NCI-H1417 (cell line): ENCODE measurements at places on chromosomes 6 and 20.

- no peak for DNase-seq
Measured at GRCh38 chr20:19971116-19971515, 46.0 kb upstream of the NAA20 start.

DNA sequence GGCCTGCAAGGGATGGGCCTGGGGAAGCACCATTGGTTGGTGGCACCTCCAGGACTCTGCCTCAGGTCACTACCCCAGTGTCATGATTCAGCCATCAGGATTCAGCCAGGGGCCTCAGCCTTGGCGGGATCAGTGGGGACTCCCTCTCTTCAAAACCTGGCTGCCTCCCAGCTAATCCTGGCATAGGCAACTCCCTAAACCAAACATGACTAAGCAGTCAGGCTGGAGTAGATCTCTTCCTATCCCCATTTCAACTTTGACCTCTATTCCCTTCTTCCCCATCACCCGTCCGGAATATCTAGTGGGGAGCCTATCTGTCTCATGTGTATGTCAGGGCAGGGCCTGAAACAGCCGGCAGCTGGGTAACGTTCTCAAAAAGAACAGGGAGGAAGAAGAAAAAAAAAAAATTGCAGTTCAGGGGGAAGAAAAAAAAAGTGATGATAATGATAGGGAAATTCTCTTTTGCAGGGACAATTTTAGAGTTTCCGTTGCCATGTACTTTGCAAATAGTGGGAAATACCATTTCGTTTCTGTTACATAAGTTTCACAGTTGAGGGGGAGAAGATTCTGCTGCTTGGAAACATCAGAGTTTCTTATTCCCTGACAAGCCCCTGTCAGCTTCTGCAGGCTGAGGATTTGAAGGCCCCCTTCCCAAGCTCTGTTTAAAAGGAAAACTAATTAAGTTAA lies 4.1 kb upstream of the PREX1 start:
- DNase-seq: no peak

GRCh38 chr6:52962701-52963100 lies 32.4 kb downstream of the GSTA4 start:
- DNase-seq: no peak

GRCh38 chr6:139834232-139834631 lies 459.8 kb upstream of the CITED2 start:
- no peak for DNase-seq

DNA sequence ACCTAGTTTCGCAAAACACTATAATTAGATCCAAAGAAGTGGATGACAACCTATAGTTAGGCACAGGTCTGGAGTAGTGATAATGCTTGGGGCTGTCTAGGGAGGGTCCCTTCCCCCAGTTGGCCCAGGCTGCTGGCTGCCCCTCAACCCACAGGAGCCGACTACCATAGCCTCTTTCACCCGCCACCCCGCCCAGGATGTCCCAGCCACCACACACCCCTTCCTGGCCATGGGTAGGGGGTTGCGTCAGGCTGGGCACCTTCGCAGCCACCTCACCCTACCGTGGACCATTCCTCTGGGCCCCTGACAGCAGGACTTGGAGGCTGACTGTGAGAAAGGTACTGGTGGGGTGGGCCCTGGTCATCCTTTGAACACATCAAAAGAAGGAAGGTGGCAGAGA lies 8.5 kb downstream of the TFEB start:
- DNase-seq: peak; percentile 18

GRCh38 chr6:168270274-168271172 lies 49.1 kb downstream of the DACT2 start:
- no peak for DNase-seq

DNA sequence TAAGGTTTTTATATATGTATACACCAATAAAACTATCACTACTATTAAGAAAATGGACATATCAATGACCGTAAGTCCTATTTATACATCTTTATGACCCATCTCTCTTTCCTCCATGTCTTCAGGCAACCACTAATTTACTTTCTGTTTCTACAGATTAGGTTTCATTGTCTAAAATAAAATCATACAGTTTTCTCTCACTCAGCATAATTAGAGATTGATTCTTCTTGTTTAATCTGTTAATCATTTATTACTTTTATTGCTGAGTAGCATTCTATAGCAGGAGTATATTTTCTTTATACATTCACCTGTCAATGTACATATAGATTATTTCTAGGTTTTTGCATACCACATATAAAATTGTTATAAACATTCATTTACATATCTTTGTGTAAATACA lies 388.0 kb downstream of the RFPL4B start:
- no peak for DNase-seq

GRCh38 chr20:54139188-54139587 lies 34.6 kb downstream of the CYP24A1 start:
- DNase-seq: no peak

- DNase-seq: peak; percentile 81
Measured at GRCh38 chr20:62066339-62066982, 780 bp upstream of the TAF4 start.

- peak; percentile 80 for DNase-seq
Measured at GRCh38 chr6:27795697-27796494, 116.3 kb downstream of the OR2B2 start.

- DNase-seq: no peak
Measured at GRCh38 chr6:142207265-142207877, 60.3 kb downstream of the VTA1 start.

DNA sequence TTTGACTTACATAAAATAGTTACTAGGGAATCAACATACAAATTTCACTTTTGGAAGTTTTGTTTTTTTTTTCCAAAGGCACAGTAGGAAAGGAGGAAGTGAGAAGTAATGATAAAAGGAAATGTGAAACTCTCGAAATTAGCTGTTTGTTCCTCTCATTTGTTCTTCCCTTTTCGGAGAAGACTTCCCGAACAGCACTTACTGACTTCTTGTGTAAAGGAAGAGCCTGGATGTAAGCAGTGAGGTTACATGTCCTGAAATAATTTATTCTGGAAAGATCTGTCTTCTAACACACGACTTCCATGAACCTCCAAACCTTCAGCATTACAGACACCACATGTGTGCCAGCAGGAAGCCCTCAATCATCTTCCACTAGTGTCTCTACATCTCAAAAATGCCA lies 59.1 kb downstream of the KIF16B start:
- DNase-seq: no peak

DNA sequence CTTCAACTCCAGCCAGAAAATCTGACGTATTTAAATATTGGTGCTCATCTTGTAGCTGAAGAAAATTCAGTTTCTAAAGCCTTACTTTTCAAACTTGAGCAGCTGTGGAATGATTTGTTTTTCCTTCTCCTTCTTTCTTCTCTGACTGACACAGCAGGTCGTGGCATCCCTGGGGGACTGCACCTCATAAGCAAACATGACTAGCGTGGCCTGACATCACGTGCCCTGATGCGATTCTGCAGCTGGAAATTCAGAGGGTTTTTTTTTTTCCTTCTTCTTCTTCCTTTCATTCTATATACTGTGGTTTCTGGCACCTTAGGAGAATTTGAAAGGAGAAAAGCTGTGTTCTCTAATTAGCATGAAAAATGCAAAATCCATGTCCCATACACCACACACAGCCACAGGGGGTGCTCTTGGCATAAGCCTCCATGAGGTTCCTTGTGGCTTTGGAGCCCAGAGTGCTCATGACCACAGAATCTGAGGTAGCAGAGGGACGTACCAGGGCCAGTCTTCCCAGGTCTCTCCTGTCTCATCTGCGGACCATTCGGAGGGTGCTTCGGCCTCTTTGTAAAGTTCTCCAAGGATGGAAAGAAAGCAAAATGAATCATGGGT lies 258.5 kb upstream of the CDH4 start:
- peak; percentile 41 for DNase-seq

DNA sequence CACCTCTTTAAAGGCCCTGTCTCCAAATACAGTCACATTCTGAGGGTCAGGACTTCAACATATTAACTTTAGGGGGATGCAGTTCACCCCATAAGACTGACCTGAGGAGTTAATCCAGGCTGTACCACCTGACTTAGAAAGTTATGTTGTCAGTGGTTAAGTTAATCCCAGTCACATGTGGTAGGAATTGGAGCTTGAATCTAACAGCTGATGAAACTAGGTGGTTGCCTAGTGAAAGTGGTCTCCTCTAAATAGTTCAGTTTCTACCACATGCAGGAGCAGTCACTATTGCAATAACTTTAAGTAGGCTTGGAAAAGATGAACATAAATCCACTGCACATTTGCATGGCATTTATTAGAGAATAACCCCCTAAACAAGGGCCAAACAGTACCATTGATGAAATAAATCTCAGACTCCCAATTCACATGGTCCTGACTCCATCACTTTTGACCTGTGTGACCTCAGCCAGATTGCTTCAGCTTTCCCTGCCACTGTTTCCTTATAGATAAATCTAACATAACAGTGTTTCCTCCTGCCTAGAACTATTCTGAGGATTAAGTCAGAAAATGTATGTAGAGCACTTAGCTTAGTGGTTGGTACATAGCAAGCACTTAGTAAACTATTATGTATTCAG lies 20.1 kb downstream of the SAMD5 start:
- DNase-seq: no peak

DNA sequence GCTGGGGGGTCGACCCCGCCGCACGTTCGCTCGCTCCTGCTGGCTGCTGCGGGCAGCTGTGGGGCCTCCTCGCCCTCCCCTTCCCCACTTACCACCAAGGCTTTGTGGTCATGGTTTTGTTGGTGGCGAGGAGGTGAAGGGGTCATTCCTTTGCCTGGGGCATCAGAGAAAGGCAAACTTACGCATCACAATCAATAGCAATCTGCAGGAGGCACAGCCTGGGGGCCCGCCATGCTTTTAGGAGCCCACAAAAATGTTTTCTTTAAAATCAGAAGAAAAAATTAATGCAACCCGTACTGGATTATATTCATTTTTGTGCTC lies 137.0 kb downstream of the IMPG1 start:
- DNase-seq: no peak

GRCh38 chr6:167401525-167402194 lies 76.8 kb downstream of the TTLL2 start:
- peak; percentile 75 for DNase-seq

GRCh38 chr6:38476141-38476540 lies 163.6 kb downstream of the BTBD9 start:
- DNase-seq: no peak

- DNase-seq: peak; percentile 56
Measured at GRCh38 chr6:13378669-13379590, 50.6 kb upstream of the TBC1D7 start.

DNA sequence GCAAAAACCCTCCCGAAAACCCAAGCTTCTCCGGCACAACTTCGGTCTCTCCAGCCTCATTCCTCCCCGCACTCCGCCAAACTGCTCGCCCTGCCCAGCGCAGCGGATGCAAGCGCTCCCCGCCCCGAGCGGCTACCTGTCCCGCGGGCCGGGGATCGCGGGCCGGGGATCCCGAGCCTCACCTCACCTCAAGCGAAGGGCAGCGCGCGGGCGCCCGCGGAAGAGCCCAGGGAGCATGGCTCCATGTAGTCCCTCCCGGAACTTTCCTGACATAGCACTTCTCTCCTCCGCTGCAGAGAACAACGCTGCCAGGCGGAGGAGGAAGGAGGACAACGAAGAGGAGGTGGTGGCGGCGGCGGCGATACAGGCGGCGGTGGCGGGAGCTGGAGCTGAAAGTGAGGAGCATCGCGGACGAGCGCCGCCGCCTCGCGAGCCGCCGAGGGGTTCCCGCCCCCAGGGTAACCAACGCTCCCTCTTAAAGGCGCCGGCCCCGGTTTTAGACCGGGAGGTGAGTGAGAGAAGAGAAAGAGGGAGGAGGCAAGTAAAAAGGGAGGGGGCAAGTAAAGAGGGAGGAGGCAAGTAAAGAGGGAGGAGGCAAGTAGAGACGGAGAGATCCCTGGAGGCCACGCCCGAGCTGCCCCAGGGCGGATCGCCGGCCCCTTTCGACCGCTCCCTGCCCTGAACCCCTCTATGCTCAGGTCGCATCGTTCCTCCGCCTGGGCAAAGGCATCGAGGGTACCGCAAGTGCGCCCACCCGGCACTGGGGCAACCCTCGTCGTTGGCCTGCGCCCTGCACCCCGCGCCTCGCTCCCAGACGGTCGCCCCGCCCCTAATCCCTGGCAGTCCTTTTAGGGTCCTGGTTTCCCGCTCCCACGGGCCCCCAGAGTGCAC lies at the start of gene GPR63:
GPR63 (minus strand) TSS at position 397 of the 891 bp plus-strand sequence. CDS start 37,746 bp downstream, outside the sequence.
- peak; percentile 66 for DNase-seq

DNA sequence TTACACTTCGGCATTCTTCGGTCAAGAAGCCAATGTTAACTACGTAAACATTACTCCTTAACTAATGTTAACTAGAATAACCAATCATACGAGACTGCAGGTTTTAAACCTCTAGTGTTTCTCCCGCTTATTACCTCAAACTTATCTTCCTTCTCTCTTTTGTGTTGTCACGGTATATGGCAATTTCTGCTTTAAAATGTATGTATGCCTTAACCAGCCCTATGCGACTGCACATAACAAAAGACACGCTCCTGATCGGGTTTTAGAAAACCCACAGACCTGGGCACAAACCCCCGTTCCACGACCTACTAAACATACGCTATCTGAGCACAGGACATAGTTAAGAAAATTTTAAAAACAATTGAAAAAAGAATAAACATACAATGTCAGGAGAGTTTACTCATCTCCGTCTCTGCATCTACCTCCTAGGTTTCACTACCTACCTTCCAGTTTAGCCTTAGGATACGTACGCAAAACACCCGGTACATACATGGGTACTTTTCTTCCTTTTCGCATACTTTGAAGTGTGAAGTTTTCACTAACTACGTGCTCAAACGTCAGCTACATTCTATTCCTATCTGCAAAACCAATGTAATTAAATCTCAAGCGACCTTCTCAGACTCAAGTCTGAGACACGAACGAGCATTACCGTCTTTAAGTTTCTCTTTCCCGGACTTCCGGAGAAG lies 1.1 kb downstream of the CD164 start:
- DNase-seq: no peak

- DNase-seq: no peak
Measured at GRCh38 chr6:32558426-32559057, 28.5 kb upstream of the HLA-DRB5 start.

DNA sequence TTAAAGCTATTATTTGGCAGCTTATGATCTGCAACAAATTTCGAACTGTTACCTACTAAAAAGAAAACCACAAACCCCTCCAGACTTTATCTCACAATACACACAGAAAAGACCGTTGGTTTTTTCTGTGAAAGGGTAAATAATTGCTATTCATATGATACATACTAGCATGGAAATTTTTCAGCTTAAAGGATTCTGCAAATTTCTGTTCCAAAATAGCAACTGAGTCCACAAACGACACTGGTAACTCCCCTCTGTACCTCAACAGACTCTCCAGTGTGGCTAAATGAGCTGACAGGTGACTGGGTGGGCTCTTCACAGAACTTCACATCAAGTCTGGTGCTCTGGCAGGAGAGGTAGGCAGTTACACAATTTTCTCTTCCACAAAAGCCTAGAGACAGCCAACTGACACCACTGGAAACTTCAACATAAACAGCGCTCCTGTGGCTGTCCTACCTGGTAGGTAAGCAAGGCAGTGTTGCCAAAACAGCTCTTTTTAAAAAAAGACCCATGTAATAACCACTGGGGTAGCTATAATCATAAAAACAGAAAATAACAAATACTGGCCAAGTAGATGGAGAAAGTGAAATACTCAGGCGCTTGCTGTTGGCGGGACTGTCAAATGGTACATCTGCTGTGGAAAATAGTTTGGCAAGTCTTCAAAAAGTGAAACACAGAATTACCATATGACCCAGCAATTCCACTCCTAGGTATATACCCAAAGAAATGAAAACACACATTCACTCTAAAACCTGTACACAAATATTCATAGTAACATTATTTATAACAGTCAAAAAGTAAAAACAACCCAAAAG lies 37.8 kb downstream of the ELOVL5 start:
- no peak for DNase-seq

GRCh38 chr6:72048080-72048479 lies 161.7 kb downstream of the RIMS1 start:
- DNase-seq: no peak

GRCh38 chr6:92069781-92070180 lies 1349.6 kb downstream of the EPHA7 start:
- no peak for DNase-seq

- DNase-seq: no peak
Measured at GRCh38 chr6:71088166-71088565, 131.3 kb upstream of the B3GAT2 start.
